Germinal center (tissue), 1 donor: ENCODE measurements at places on chromosomes 2 and 18.

- DNase-seq: no peak
These were observed 820.0 kb upstream of the NXPH2 start for GRCh38 chr2:139600166-139600565.

- no peak for DNase-seq
These were observed 47.5 kb downstream of the CHRNA1 start for GRCh38 chr2:174716785-174717184.

GRCh38 chr18:46133534-46133933 lies 29.3 kb downstream of the HAUS1 start:
- DNase-seq: no peak

DNA sequence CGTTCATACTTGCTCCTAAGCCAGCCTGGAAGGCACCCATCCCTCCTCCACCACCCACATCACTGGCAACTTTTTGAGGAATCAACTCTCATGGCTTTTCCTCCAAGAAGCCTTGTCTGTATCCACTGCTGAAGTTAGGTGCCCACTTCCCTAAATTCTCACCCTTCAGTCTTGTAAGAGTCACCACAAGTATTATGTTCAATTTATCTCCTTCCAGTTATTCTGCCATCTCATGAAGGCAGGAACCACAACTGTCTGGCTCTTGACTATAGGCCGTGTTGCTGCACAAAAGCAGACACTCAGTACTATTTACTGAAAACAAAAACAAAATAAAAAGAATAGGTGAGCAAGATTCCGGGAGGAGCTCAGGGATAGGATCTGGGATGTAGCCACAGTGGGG lies 234.8 kb downstream of the CYRIA start:
- DNase-seq: no peak

DNA sequence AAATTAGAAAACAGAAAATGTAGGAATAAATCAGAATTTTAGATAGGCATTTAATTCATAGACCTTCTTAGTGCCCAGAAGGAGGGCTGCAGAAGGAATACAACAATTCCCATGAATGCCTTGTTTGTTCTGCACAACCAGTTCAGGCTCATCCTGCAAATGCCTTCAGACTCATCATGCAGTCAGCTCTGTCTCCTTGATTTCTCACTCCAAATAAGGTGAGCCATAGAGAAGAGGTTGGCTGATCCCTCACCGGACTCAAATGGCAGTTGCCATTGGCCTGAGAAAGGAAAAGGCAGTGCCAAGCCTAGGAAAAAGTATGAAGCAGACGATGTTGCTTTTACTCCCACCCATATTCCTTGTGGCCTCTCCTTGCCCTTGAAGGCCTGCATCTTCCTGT lies 50.3 kb downstream of the DSC3 start:
- DNase-seq: no peak

DNA sequence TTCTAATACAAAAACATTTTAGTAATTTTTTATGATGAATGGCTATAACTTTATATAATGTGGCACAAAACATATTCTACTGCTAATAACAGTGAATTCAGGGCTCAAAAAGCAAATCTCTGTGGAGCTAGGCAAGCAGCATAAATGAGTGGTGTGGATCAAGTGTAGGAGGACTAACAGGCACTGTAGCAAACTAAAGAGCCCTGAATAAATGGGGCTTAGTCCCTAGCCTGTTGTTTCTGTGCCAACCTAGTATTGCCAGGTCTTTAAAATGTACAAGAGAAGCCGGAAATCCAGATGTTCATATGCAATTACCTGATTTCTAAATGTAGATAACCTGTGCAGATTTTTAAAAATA lies 18.5 kb downstream of the REL start:
- no peak for DNase-seq

DNA sequence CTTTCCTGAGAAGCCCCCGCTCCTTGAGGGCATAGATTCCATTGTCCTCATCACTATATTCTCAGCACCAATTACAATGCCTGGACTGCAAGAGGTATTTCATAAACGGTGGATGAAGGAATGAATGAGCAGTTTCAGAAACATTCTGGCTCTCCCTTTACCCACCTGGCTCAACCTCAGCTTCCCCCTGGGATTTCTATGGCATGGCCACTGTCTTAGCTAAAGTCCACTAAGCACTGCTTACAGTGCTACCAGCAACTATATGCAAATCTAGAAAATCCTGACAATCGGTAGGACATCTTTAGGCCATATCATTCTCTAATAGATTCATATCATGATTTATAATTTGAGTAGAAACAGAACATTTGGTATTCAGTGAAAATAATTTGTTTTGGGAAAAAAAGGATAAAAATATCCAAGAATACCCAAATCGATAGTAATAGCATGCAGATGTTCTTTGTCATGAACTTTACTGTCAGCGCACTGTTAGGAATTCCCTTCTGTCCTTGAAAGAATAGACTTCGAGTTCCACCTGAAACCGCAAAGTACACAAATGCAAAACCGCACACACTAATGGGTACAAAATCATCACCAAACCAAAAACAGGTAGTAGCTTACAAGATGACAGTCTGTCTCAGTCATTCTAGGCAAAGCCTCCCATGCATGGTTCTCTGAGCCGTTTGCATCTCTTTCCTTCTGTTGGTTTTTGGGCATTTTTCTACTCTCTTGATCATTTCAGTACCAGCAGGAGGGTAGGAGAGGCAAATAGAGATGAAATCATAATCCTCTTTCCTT lies 303.6 kb upstream of the ID2 start:
- peak; percentile 28 for DNase-seq

GRCh38 chr2:31504311-31504710 lies 76.4 kb downstream of the SRD5A2 start:
- DNase-seq: no peak

GRCh38 chr2:163248376-163249253 lies 410.0 kb upstream of the KCNH7 start:
- no peak for DNase-seq

DNA sequence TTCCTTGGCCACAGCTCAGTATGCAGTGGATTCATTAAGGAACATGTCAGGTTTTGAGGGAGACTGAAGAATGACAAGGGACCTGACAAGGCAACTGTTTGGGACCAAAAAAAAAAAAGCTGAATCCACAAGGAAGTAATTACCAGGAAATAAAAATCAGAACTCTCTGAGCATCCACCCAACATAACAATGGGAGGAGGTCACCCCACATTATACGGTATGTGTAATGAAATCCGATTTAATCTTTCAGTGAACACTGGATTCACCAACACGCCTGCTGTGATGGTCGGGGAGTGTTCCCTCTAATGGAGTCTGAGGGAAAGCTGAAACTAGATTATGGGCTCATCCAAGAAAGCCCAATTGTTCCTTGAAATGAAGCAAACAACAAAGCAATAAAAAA lies 329.3 kb downstream of the ETAA1 start:
- no peak for DNase-seq

DNA sequence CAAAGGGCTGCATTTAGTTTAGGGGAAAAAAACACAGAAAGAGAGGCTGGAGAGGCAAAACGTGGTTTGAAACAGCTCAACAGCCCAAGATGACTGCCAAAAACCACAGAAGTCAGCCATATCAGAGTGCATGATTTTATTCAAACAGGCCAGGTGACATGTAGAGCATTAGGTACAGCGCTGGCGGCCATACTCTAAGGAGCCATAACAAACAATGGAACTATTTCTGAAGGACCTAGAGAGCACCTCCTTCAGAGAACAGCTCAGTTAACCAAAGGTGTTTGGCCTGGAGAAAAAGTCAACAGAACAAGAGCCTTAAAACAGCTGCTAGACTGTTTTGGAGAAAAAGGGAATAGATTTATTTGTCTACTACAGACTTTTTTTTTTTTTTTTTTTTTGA lies 2.6 kb downstream of the THADA start:
- DNase-seq: no peak

DNA sequence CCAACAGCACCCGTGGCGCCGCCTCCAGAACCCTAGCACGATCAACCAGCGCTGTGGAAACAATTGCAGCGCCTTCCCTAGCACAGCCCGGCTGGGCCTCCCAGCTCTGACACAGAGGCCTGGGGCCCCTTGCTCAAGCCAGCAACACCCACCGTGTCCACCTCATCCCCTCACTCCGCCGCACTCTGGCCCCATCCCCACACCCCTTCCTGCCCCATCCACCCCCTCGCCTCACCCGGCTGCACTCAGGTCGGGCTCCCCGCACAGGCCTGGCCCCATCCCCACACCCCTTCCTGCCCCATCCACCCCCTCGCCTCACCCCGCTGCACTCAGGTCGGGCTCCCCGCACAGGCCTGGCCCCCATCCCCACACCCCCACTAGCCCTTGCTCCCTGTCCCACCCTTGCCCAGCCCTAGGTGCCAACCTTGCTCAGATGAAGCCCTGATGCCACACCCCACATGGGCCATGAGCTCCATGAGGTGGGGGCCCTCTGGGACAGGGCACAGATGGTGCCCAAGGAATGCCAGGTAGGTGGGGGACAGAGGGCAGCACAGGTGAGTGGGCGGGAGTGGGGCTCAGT lies 28.7 kb downstream of the KIF1A start:
- no peak for DNase-seq

DNA sequence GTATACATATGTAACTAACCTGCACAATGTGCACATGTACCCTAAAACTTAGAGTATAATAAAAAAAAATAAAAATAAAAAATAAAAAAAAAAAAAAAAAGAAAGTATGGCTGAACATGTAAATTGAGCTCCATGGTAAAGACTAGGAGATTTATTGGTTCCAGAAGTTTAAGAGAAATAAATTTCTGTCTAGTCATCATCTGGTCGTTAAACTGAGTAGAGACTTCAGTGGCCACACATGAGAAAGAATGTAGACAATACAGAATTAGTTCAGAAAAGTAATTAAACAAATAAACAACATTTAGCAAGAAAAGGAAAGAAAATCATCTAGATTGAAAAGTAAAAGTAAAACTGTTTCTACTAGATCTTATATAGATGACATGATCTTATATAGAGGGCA lies 12.4 kb upstream of the KCNE4 start:
- DNase-seq: no peak

DNA sequence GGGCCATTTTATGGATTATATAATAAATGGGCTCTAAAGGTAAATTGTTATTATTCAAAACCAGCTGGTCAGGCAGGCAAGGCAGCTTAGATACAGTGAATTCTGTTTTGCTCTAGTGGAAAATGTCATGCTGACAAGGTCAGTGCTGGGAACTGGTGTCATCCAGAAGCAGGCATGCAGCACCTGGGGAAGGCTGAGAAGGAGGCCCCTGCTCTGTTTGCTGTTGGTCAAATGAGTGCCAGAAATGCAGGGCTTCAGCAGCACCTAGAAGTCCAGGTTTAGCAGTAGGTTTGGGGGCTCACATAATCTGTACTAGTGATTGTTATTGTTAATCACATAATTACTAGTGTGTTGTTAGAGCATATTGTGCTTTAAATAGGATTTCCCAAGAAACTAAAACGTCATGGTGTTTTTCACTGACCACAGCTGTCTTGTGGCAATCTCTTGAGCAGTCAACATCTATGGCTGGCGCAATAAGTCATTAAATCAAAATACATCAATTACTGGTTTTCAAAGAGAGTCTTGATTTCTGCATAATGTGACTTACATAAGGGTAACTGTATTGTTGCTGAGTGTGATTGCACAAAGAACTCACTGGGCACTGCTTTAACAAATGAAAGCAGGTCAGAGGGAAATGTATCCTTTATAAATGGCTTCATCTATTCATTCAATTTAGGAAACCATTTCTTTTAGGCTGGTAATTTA lies 99.1 kb downstream of the MYO3B start:
- no peak for DNase-seq

DNA sequence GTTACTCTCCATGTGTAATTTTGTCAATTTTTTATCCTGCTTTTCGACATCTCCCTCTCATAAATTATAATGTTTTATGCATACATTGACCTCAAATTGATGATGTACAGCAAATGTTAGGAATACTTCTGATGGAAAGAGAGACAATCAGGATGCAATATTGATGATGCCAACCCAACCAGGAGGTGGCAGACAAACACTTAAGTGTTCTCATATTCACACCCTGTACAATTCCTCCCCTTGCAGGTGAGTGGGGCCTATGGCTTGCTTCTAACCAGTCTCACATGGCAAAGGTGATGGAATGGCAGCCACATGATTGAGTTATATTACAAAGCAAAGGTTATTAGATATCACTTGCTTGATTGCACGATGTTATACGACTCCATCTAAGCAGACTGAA lies 594.3 kb upstream of the REG3G start:
- DNase-seq: no peak

- DNase-seq: no peak
These were observed 850 bp downstream of the CATIP start for GRCh38 chr2:218357236-218358177.

GRCh38 chr18:31554776-31555175 lies 36.9 kb upstream of the TTR start:
- no peak for DNase-seq

DNA sequence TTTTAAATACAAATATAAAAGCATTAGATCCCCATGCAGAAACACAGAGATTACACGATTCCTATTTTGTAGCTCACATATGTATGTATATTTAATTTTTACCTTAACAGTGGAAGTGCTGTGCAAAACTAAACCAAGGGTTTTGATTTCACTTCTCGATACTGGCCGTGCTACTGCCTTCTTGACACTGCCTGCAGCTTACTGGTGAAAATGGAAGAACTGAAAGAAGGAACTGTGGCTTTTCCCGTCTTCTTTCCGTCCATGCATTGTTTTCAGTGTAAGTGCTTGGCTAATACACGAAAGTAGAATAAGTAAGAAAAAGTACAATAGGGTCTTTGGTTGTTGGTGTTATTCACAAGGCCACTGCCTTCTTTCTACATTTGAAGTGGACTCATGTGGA lies 129.5 kb downstream of the NDUFA10 start:
- no peak for DNase-seq

DNA sequence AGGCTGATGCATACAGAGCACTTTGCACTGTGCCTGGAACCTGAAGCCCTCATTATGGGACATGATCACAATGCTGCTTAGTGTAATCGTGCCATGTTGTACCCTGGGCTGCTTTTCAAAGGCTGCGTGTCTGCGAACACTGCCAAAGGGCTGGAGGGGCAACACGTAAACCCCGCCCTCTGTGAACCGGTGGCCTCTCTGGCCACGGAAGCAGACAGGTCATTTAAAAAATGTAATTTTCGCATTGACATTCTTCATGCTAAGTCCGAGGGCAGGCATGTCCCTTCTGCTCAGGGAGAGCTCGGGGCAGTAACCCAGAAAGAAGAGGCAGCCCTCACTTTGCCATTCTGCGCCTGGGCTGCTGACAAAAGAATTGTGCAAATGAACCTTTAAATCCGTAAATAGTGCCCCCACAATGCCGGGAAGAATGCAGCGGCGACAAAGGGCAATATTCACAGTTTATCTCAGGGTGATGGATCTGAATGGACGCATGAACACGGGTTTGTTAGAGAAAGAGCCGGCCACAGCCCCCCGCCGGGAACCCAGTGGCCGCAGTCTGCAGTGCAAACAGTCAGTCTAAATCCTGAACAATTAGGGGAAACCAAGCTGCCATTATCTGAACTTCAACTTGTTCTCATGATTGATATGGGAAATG lies 226.1 kb downstream of the MYCN start:
- no peak for DNase-seq

DNA sequence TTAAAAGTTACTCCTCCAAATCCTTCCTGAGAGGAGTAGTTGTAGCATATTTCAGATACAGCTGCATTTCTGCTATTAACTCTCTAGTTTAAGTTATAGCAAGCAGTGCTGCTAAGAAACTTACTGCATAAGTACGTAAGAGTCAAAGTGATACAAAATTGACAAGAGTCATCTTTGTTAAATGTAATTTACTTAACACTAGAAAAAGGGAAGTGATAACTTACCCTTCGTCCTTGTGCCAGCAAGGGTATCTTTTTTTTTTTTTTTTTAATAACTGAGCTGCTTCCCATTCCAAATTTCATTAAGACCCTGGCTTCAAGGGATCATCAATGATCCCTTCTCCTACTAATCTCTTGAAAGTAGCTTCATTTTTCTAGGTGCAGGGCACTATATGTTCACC lies 493.0 kb downstream of the PLCL1 start:
- no peak for DNase-seq
